ENCODE measurements at places on chromosomes 4 and X. TPM values are rescaled to one million over a fixed set of nuclear protein-coding genes. Genes with fewer than 3 reads are reported as not detected.
A peak's percentile ranks its signal among the peaks of the same experiment; 100 is the strongest.

SRPX2 gene
- total RNA-seq = not detected

GRCh38 chrX:132751063-132751690 lies 207.3 kb downstream of the HS6ST2 start:
- no peaks in the 10 kb centered on the region for H3K36me3 ChIP-seq
- H3K27ac ChIP-seq = no peak overlapping the region
- no peak overlapping the region for H3K4me3 ChIP-seq
- DNase-seq = no peak

SMARCA5 gene
- 53.3 TPM for total RNA-seq

- H3K36me3 ChIP-seq = peaks cover 2% of the 10 kb centered on the region
- H3K27me3 ChIP-seq = peaks cover 3% of the 10 kb centered on the region
- DNase-seq = no peak
- no peak overlapping the region for H3K27ac ChIP-seq
- H3K4me3 ChIP-seq = peak overlapping the region; percentile 91
Observed at GRCh38 chr4:141637565-141637964, 1.2 kb downstream of the IL15 start.

SGMS2 gene
- 0.48 TPM for total RNA-seq

CACNA1F gene
- 0.50 TPM for total RNA-seq

PITX2 gene
- not detected for total RNA-seq

ZCCHC18 gene
- 1.6 TPM for total RNA-seq

- H3K4me1 ChIP-seq = peaks cover 32% of the 10 kb centered on the region
- H3K36me3 ChIP-seq = peaks cover 57% of the 10 kb centered on the region
- no peak for DNase-seq
- no peak overlapping the region for H3K4me3 ChIP-seq
- no peak overlapping the region for H3K27ac ChIP-seq
Observed at GRCh38 chr4:102862016-102862415, 6.8 kb upstream of the CISD2 start.

MAGEB1 gene
- not detected for total RNA-seq

DNA sequence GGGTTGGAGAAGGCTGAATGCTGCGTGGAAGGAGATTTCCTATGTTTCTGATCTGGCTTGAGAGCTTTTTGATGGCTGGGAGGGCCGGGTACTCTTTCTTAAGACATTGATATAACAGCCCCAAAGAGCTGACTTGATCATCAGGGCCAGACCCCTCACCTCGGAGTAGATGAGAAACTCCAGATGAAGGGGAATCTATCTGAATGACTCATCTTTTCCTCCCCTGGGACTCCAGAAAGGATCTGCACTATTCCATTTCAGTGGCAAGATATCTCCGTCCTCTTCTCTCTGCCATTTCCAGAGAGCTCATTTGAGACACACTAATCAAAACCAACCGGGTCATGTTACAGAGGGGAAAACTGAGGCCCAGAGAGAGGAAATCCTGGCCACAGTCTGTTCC lies 92.9 kb upstream of the MSX1 start:
- H3K4me1 ChIP-seq = peaks cover 20% of the 10 kb centered on the region
- H3K4me3 ChIP-seq = no peak overlapping the region

DNA sequence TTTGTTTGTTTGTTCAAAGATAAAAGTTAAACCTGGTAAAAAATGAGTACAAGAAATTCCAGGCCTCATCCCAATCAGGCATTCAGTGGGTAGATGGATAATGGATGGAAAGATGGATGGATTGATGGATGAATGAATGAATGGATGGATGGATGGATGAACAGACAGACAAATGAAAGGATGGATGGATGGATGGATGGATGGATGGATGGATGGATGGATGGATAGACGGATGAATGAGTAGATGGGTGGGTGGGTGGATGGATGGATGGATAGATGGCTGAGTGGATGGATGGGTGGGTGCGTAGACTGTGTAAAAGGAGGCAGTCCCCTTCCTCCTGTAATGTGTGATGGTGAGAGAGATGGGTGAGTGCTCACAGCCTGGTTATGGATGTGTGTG lies 206.7 kb downstream of the FRMPD4 start:
- no peak overlapping the region for H3K4me3 ChIP-seq
- no peaks in the 10 kb centered on the region for H3K36me3 ChIP-seq
- no peak for DNase-seq

CSN1S1 gene
- not detected for total RNA-seq

GRCh38 chrX:100600758-100601157 lies 16.0 kb downstream of the TNMD start:
- no peaks in the 10 kb centered on the region for H3K27me3 ChIP-seq
- H3K4me1 ChIP-seq = no peaks in the 10 kb centered on the region
- H3K27ac ChIP-seq = no peak overlapping the region
- no peak overlapping the region for H3K4me3 ChIP-seq
- no peaks in the 10 kb centered on the region for H3K36me3 ChIP-seq

POU4F2 gene
- total RNA-seq = not detected

DNA sequence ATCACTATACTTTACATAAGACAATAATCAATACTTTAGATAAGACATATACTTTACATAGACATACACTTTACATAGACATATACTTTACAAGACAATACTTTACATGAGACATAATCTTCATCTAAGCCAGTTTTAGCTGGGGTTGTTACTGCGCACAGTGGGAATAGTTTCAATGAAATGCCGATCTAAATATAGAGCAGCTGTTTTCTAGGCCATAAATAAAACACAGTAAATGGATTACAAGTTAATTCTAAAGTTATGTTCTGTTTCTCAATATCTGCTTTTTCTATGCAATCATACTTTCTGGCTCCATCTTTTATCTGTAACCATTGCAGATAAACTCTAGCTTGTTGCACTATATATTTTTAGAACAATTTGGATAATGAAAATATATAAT lies 1470.6 kb upstream of the PABPC4L start:
- H3K4me3 ChIP-seq = no peak overlapping the region
- H3K27me3 ChIP-seq = no peaks in the 10 kb centered on the region
- no peak for DNase-seq
- H3K27ac ChIP-seq = no peak overlapping the region

CLTRN gene
- total RNA-seq = not detected

GRCh38 chr4:113009461-113009860 lies 40.0 kb upstream of the ANK2 start:
- no peaks in the 10 kb centered on the region for H3K36me3 ChIP-seq
- no peak for DNase-seq
- peaks cover 2% of the 10 kb centered on the region for H3K27me3 ChIP-seq
- no peaks in the 10 kb centered on the region for H3K4me1 ChIP-seq
- H3K27ac ChIP-seq = no peak overlapping the region

DNA sequence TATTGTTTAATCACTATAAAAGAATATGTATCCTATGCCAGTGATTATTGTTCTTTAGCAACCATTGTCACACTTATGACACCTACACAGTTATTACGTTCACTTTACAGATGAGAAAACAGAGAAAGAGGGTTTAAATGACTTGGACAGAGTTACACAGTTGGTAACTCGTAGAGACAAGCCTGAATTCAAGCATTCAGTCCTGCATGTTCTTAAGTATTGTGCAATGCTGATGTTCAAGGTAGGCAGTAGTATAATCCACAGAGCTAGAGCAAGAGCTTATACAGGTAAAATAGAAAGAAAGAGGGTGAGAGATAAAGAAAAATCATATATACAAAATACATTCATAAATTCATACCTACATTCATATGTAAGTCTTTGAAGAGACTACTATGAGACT lies 249.8 kb upstream of the ANXA10 start:
- DNase-seq = no peak
- H3K27ac ChIP-seq = no peak overlapping the region
- H3K36me3 ChIP-seq = no peaks in the 10 kb centered on the region

GRCh38 chr4:55730280-55730931 lies 89.2 kb upstream of the EXOC1L start:
- H3K4me3 ChIP-seq = no peak overlapping the region
- no peak for DNase-seq
- H3K36me3 ChIP-seq = no peaks in the 10 kb centered on the region
- H3K27ac ChIP-seq = no peak overlapping the region

DNA sequence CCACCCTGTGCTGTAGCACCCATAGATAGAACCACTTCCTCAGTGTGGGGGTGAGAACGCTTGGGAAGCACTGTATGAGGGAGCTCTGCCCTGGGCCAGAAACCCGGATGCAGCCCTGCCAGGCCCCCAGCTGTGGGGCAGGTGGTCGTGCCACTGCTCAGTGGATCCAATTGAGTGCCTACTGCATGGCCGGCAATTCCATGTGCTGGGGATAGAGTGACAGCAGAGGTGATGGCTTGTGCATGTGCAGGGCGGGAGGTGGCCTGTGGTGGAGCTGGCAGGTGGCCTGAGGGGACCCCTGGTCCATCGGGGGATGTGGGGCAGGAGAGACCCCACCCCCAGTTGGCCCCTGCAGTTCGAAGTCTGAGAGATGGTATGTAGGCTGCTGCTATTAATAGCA lies 60.4 kb downstream of the TRMT44 start:
- no peak overlapping the region for H3K4me3 ChIP-seq
- H3K27me3 ChIP-seq = no peaks in the 10 kb centered on the region
- H3K4me1 ChIP-seq = no peaks in the 10 kb centered on the region
- H3K27ac ChIP-seq = no peak overlapping the region
- DNase-seq = no peak
- H3K36me3 ChIP-seq = no peaks in the 10 kb centered on the region

DNA sequence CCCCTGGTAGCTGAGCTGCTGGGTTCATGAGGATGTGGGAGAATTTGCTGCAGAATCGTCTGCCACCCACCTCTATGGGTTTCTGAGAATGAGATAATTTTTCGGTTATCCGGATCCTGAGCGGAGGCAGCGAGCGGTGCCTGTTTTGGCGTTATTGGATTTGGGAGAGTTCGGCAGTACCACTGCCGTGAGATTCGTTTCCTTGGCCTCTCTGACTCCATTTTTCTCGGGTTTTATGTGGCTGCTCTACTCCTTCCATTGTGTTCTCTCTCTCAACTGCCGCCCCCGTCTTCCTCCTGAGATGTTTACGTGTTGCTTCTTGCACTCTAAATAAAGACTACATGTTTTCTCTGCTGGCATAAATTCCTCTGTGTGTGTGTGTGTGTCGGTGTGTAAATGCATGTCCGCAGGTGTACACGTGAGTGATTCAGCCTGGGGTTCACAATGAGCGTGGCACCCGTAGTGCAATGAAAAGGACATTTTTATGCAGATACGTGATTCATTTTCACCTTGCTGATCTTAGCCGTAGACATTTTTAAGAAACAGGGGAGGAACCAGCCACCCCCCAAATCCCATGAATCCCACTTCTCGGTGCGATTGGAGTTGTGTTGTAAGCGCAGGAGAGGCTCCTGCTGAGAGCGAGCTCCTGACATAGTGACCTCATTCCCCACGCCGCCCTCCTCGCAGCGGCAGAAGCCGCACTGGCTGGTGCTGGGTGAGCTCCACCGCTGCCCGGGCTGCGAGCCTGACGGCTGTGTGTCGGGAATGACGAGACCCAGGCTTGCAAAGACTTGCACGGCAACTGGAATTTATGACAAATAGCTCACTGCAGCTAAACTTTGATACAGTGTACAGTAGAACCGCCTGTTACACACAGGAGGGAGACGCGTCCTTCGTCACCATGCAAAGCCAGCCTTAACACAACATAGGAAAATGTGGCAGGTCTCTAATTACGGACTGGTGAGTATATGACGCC lies 82.2 kb downstream of the STOX2 start:
- H3K36me3 ChIP-seq = no peaks in the 10 kb centered on the region
- H3K27ac ChIP-seq = no peak overlapping the region
- DNase-seq = no peak
- no peaks in the 10 kb centered on the region for H3K4me1 ChIP-seq
- H3K27me3 ChIP-seq = peaks cover 19% of the 10 kb centered on the region

TMPRSS11D gene
- total RNA-seq = not detected

- no peaks in the 10 kb centered on the region for H3K36me3 ChIP-seq
- H3K27me3 ChIP-seq = peaks cover 21% of the 10 kb centered on the region
- DNase-seq = no peak
- no peaks in the 10 kb centered on the region for H3K4me1 ChIP-seq
- no peak overlapping the region for H3K4me3 ChIP-seq
Observed at GRCh38 chr4:168569931-168570276, 73.1 kb downstream of the PALLD start.

HSFX2 gene
- total RNA-seq = not detected

DNA sequence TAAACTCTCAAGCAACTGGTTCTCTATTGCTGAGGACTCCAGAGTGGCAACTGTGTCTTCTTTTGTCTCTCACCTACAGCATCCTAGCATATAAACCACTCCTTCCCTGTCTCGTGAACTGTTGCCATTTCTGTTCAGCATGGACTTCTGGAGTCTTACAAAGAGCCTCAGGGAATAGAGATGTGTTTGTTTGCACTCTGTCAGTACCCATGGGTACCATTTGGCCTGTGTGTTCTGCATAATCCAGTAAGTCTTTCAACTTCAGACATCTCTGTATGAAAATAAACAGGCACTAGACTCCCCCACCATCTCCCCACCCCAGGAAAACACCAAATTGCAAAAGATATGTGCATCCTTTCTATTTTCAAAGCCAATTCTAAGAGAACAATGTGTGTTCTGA lies 1351.6 kb upstream of the PABPC4L start:
- H3K4me3 ChIP-seq = no peak overlapping the region
- H3K27me3 ChIP-seq = no peaks in the 10 kb centered on the region
- no peak for DNase-seq

DNA sequence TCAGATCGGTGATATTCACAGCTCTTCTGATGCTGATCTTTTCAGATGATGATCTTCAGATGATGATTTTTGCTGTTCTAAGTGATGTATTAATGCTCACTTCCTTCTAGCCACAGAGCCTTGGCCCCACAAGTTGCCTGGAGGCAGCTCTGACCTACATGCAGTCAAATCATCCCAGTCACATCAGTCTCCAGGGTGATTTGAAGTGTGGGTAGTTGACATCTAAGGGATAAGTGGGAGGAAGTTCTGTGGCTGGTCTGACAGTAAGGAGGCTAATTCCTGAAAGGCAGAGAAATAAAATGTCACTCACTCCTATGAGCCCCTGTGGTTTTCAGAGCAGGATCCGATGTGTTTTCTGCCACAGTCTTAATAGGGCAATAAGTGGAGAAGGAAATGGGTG lies 79.8 kb upstream of the RPL34 start:
- peaks cover 13% of the 10 kb centered on the region for H3K4me1 ChIP-seq
- no peaks in the 10 kb centered on the region for H3K27me3 ChIP-seq

LIMCH1 gene
- not detected for total RNA-seq

DNA sequence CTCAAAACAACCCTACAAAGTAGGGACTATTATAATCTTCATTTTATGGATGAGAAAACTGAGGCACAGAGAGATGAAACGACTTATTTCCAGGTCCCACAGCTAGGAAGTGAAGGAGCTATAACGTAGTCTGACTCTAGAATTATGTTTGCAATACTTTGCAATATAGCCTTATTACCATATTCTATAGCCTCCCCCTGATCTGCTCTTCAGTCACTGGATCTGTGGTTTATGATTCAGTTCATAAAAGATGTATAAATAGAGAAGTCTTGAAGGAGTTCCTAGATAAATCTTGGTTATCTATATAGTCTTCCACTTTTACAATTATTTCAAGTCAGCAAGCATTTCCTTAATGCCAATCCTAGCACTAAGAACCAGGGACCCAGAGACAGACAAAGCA lies 57.5 kb downstream of the OPHN1 start:
- no peak overlapping the region for H3K4me3 ChIP-seq
- no peaks in the 10 kb centered on the region for H3K4me1 ChIP-seq
- no peak for DNase-seq
- H3K27ac ChIP-seq = no peak overlapping the region
- H3K36me3 ChIP-seq = no peaks in the 10 kb centered on the region

GRCh38 chrX:155132110-155132509 lies 60.8 kb downstream of the BRCC3 start:
- no peaks in the 10 kb centered on the region for H3K27me3 ChIP-seq
- H3K4me1 ChIP-seq = no peaks in the 10 kb centered on the region
- no peak overlapping the region for H3K4me3 ChIP-seq
- H3K36me3 ChIP-seq = peaks cover 3% of the 10 kb centered on the region

GAB3 gene
- 10.5 TPM for total RNA-seq

Data from activated CD4-positive, alpha-beta memory T cell treated with anti-CD3 and anti-CD28 coated beads, Interleukin-2, amount 10 ng/mL, durations not matched to agents 7 days and 5 days (primary cell).